ENCODE measurements at places on chromosomes 13 and 19.

- DNase-seq = no peak
Measured at GRCh38 chr19:2988568-2988967, 11.2 kb downstream of the TLE6 start.

- DNase-seq = no peak
Measured at GRCh38 chr19:47633996-47634395, 25.1 kb downstream of the BICRA start.

- no peak for DNase-seq
Measured at GRCh38 chr19:27972291-27973040, 1240.5 kb downstream of the UQCRFS1 start.

- no peak for DNase-seq
Measured at GRCh38 chr13:114032126-114032799, 58.4 kb upstream of the C13orf46 start.

DNA sequence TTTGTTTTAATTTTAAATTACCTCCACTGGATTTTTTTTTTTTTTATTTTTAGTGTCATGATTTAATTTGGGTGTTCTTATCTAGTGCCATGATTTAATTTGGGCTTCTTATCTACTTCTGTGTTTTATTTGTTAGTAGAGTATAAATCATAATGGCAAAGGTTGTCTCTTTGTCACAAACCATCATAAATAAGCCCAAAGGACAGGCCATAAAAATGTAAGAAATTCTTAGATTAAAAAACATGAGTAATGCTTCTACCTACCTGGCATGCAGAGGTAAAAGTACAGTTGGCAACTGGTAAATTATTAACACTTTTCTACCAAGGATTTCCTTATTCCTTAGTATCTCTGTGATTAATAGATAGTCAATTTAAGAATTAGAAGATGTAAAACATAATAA is 55.2 kb downstream of the ERCC5 start:
- no peak for DNase-seq

DNA sequence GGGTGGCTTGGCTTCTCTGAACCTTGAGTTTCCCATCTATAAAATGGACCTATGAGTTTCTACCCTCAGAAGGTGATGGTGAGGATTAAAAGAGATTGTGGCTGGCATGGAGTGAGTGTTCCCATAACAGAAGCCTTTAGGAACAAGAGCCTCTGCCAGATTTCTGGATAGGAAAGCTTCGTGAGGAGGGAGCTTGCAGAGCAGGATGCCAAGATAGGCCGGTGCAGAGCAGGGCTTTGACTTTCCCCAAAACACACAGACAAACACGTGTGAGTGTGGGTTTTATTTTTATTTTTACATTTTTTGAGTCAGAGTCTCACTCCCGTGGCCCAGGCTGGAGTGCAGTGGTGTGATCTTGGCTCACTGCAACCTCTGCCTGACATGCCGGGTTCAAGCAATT is 3.7 kb upstream of the CNN1 start:
- DNase-seq = no peak

- no peak for DNase-seq
Measured at GRCh38 chr19:13864667-13865570, 12.0 kb upstream of the NANOS3 start.

GRCh38 chr13:70043685-70044084 is 63.9 kb upstream of the ATXN8OS start:
- no peak for DNase-seq

- DNase-seq = no peak
Measured at GRCh38 chr13:41025518-41025917, 6.4 kb upstream of the ELF1 start.

GRCh38 chr13:20159646-20160305 is 1.1 kb downstream of the GJA3 start:
- DNase-seq = no peak

- DNase-seq = no peak
Measured at GRCh38 chr19:6712692-6713670, 7.5 kb downstream of the C3 start.

DNA sequence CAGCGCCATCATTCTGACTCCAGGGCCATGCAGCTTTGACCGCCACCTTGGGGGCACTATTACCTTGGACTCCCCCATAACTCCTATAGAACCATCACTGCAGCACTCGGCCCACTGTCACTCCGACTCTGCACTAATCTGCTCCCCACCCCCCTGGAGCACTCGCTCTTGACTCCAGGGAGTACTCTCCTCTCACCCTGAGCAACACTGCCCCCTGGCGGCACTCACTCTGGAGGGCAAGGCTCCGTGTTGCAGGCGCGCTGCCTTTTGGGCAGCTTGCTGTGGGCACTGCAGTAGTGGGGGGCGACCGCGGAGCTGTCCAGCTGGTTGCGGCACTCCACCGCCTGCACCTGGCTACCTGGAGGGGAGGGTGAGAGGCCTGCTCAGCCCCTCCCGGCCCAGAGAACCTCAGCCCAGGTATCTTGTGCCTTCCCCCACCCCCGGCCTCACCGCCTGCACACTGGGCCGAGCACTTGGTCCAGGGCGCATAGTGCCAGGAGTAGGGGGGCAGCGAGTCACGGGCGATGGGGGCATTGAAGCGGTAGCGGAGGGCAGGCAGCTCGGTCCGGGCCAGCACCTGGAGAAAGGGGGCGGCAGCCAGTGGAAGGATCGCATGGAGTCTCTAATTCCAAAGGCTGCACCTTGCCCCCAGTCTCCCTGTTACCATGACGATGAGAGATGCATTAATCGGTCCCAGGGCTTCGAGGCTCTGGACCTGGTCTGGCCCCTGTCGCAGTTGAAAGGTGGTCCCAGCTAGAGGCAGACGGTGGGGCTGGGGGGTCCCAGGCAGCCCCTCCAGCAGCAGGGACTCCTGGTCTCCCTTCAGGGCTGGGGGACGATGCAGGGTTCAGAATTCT is 8.9 kb upstream of the MYO1F start:
- DNase-seq = no peak

DNA sequence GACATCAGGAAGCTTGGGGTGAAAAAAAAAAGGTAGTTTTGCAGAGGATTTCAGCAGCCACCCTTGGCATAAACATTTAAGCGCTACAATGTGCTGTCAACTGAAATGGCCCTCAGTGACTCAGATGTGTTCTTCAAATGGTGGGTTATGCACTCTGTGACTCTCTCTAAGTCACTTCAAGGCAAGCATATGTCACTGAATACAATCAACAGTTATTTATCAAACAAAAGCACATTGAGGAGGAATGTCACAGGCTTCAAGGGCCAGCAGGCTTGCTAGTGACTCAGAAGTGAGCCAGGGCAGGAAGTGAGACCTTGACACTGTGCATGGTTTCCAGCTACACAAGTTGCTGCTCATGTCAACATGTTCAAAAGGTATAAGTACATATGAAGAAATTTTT is 523.7 kb upstream of the HTR2A start:
- DNase-seq = no peak

DNA sequence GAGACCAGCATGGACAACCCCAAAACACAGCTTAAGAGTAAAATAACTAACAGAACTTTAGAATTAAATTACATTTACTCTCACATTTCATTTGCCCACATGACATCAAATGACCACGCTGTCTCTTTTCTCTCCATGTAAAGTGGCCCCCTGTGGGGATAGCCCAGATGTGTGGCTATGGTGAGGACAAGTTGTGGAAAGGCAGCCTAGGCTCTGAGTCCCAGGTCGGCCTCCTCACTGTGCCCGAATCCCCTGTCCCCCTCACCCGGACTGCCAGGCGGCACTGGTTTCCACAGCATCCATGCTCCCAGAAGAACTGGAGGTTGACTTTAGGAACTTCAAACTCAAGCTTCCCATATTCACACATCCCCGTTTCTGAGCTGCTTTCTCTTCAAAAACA is 111.8 kb upstream of the UQCRFS1 start:
- DNase-seq = no peak

- DNase-seq = no peak
Measured at GRCh38 chr19:439167-439900, 21.5 kb downstream of the SHC2 start.

GRCh38 chr19:1384478-1385110 is 887 bp downstream of the NDUFS7 start:
- no peak for DNase-seq

DNA sequence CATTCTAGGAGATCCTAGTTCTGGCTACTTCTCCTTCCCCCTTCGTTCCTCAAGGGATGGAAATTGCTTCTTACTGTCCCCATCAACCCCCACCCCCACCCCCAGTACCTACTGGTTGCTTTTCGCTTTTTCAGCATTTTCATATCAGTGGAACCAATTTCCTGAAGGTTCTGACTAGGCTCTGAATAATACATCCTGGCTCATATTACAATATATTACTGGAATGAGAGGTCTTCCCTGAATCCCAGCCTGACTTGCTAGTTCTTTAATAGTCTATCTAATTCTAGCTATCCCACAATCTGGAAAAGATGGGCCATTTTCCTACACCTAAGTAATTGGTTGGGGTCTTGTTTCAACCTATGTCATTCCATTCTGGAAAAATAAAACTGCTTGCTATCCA is 207.4 kb downstream of the COG6 start:
- DNase-seq = no peak

DNA sequence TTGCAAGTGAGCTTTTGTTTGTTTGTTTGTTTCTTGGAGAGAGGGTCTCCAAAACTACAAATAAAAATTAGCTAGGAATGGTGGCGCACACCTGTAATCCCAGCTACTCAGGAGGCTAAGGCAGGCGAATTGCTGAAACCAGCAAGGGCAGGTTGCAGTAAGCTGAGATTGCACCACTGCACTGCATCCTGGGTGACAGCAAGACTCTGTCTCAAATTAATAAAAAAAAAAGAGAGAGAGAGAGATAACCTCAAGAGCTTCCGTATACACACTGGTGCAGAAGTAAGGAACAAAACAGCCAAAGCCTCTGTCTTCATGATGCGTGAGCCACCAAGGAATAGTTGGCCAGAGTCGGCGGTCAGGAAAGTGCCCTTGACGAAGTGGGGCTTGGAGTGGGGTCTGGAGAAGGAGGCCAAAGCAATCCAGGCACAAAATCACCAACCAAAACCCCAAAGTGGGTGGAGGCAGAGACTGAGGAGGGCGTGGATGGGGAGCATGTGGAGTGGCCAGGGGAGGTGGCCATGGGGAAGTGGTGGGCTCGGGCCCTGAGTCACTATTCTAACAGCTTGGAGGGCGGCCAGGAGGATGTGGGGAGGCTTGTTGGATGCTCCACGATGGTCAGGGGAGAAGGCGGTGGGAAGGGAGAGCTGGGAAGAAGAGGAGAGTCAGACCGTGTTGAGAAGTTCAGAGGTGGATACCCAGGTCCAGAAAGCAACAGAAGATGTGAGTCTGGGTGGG is 21.2 kb upstream of the TOMM40 start:
- no peak for DNase-seq

DNA sequence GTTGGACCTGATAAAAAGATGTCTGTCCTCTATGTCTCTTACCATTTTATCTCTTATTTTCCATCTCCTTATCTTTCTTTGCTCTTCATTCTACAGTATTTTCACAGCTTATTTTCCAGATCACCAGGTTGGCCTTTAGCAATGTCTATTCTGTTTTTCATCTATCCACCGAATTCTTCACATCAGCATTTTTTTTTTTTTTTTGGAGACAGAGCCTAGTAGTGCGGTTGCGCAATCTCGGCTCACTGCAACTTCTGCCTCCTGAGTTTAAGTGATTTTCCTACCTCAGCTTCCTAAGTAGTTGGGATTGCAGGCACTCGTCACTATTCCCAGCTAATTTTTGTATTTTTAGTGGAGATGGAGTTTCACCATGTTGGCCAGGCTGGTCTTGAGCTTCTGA is 49.0 kb downstream of the DNAJC15 start:
- DNase-seq = no peak

Data from memory B cell (primary cell).